SK-N-MC (cell line): ENCODE measurements at places on chromosomes 6 and 20.

GRCh38 chr20:59183751-59184150 is 20.1 kb downstream of the ZNF831 start:
- DNase-seq: no peak

- DNase-seq: no peak
Observed at GRCh38 chr6:466564-466963, 75.0 kb downstream of the IRF4 start.

DNA sequence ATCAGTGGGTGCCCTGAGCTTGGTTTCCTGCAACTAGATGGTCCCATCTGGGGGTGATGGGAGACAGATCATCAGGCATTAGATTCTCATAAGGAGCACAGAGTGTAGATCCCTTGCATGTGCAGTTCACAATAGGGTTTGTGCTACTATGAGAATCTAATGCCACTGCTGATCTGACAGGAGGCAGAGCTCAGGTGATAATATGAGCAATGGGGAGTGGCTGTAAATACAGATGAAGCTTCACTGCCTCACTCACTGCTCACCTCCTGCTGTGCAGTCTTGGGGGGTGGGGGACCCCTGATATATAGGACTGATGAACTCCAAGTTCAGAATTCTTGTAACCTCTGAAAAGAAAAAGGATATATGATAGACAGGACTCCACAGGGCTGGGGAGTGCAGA is 108.0 kb downstream of the RIN2 start:
- no peak for DNase-seq

DNA sequence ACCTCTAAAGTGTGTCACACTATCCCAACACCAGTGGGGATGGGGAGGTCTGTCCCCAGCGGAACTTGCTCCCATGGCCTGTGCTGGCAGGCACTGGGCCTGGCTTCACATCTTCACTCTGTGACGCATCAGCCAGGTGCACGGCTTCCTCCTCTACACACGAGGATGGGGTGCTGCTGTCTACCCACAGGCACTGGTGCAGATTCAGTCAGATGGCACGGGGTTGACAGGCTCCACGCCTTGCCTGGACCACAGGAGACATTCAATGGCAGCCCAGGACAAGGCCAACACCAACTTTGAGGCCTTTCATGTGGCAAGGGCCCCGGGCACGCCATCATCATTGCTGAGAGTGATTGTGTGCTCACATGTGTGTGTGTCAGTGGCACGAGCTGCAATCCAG is 92.4 kb downstream of the TMEM242 start:
- no peak for DNase-seq

GRCh38 chr6:38634518-38634917 is 5.2 kb downstream of the BTBD9 start:
- no peak for DNase-seq

DNA sequence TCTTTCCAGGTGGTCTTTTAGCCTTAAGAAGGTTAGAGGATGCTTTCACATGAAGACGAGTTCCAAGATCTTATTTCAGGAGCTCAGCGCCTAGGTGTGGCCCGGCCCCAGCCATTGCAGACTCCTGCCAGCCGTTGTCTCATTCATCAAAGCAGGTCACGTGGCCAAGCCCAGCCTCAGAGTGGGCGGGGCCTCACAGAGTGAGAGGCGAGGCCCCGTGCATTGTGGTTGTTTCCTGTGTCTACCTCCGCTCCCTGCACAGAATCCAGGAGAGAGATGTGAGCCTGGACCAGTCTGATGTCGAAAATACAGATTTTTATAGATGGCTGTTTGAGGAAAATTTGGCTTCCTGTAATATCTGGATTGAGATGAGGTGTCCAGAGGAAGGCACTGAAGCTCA is 49.2 kb upstream of the CST5 start:
- no peak for DNase-seq

- DNase-seq: no peak
Observed at GRCh38 chr20:9744551-9744950, 94.3 kb downstream of the PAK5 start.

DNA sequence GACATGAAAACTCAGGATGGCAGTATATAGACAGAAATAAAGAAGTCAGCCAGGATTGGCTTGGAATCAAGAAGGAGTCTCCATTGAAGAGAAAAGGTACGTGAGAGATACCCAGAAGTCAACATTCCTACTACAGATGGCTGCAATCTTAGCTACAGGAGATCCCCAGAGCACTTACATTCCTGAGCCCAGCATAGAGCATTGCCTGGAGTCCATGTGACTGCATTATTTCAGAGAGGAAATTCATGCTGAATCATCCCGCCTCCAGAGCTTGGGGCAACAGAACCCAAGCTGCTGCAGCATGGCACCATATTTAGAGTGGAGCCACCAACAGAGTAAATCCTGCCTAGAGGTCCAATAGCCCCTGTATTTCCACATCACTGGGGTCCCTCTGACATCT is 125.0 kb upstream of the GRIK2 start:
- DNase-seq: no peak

GRCh38 chr6:44373787-44374186 is 13.7 kb upstream of the CDC5L start:
- no peak for DNase-seq

DNA sequence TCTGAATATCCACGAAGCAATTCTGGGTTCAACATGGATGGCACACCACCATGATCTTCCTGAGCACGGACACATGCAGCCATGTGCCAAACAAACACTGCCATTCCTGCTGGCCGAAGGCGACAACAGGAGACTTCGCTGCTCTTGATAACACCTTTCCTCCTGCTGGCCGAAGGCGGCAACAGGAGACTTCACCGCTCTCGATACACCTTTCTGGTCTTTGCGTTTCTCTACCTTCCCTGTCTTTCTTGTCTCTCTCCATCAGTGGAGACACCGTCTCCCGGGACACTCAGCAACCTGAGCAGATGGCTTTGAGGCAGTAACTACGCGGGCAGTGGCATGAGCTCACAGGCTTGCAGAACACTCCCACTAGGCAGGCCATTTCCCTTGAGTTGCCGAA is 54.9 kb upstream of the MPC1 start:
- DNase-seq: no peak

- DNase-seq: no peak
Observed at GRCh38 chr20:45247865-45248264, 6.5 kb downstream of the SLPI start.

DNA sequence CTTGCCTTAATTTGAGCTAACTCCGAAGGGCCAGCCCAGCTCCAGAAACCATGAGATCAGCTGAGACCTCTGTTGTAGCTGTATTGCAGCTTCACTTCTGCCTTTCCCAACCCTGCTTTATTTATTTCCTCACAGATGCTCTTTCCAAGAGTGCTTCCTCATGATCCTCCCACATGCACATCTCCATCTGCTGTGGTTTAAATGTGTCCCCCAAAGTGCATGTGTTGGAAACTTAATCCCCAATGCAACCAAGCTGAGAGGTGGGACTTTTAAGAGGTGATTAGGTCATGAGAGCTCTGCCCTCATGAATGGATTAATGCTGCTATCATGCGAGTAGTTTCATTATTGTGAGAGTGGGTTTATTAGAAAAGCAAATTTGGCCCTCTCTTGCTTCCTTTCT is 164.4 kb upstream of the TAB2 start:
- DNase-seq: no peak

DNA sequence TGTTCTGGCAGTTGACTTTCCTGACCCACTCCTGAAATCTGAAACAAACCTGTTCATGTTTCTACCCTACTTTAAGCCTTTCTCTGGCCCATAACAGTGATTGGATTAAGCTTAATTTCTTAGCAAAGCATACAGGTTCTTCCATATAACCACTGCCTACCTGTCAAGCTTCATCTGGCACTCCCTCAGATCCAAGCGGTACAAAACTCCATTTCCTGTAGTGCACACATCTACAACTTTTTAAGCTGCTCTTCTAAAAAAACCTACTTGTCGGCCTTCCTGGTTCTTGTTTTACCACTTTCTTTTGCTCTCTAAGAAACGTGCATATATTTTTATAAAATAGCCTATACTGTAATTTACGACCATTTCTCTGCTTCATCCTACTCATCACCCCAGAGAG is 916 bp upstream of the PPP1R11 start:
- DNase-seq: no peak

DNA sequence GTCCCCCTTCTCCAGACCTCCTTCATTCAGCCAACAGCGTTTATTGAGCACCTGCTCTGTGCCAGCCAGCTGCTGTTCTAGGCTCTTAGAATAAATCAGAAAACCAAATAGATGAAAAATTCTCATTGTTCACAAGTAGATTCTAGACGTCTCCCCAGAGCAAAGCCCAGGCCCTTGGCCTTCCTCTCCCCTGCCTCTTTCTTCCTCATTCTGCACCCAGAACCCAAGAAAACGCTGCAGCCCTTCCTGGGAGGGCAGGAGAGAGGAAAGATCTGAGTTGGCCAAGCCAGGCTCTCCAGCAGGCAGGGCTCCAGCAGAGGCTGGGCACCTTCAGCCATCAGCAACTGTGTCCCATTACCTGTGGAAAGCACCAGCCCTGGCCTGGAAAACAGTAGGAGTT is 12.0 kb upstream of the BPI start:
- DNase-seq: no peak

- no peak for DNase-seq
Observed at GRCh38 chr20:3803854-3804253, 7.7 kb downstream of the CDC25B start.

- no peak for DNase-seq
Observed at GRCh38 chr20:18647777-18648176, 59.9 kb downstream of the DTD1 start.

GRCh38 chr6:117267766-117268534 is 2.6 kb downstream of the VGLL2 start:
- no peak for DNase-seq

DNA sequence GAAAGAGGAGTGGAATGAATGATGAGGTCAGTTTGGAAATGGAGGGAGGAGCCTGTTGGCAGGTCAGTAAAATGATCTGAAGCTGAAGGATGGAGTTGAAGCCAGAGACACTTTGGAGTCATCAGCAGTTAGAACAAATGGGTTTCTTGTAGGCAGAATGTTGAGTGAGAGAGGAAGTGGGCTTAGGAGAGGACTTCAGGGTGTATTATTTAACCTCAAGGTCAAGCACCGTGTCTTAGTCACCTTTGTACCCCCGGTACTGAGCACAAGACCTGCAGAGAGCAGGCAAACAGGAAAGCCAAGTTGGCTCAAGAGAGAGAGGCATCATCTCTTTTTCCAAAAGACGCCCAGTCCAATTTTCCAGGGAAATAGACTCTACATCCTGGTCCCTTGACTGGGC is 23.3 kb downstream of the C20orf173 start:
- no peak for DNase-seq

- DNase-seq: no peak
Observed at GRCh38 chr6:13681305-13682061, 30.2 kb downstream of the RANBP9 start.

- DNase-seq: peak; percentile 88
Observed at GRCh38 chr6:100593522-100593921, 128.8 kb upstream of the SIM1 start.

GRCh38 chr6:115001731-115002350 is 659.0 kb upstream of the HS3ST5 start:
- DNase-seq: no peak

GRCh38 chr6:148104131-148104530 is 238.5 kb upstream of the SASH1 start:
- DNase-seq: no peak

DNA sequence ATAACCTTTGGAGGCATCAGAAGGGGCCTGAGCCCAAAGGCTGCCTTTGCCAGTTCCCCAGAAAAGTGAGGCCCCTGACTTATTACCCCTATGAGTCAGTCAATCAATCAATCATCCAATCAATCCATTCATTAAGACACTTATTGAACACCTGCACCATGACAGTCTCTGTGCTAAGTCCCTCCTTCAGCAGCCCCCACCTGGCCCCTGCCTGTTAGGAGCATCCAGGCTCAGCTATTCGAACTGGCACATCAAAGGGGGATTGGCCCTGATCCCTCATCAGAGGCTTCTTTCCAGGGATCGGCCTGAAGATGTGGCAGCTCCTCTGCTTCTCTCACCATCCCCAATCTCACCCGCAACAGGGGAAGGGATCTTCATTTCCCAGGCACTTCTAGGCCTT is 27.7 kb upstream of the VEGFA start:
- DNase-seq: no peak

DNA sequence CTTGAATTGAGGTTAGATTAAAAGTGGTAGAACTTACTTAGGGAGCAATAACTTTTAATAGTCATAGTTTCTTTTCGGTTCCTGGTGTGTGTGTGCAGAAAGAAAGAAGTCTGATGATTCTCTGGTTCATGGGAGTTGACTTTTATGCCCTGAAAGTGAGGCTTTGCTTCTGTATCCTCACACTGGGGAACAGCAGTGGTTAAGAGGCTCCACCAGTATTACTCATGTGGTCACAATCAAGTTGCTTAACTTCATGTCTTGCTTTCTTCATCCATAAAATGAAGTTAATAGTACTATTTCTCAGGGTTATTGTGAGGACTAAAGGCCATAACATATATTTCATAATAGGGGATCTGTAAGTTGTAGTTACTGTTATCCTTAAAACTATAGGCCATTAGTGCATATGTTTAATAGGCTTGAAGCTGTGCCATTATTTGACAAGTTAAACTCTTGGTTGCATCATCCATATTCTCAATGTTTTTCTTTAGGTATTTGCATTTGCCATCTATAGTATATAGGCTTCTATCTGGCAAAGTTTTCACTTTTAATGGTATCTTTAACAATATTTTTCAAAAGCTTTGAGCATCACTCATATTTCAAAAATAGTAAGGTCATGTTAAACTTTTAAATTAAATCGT is 262.4 kb downstream of the PLCB1 start:
- DNase-seq: no peak

- DNase-seq: no peak
Observed at GRCh38 chr20:57122536-57123489, 143.6 kb downstream of the BMP7 start.

DNA sequence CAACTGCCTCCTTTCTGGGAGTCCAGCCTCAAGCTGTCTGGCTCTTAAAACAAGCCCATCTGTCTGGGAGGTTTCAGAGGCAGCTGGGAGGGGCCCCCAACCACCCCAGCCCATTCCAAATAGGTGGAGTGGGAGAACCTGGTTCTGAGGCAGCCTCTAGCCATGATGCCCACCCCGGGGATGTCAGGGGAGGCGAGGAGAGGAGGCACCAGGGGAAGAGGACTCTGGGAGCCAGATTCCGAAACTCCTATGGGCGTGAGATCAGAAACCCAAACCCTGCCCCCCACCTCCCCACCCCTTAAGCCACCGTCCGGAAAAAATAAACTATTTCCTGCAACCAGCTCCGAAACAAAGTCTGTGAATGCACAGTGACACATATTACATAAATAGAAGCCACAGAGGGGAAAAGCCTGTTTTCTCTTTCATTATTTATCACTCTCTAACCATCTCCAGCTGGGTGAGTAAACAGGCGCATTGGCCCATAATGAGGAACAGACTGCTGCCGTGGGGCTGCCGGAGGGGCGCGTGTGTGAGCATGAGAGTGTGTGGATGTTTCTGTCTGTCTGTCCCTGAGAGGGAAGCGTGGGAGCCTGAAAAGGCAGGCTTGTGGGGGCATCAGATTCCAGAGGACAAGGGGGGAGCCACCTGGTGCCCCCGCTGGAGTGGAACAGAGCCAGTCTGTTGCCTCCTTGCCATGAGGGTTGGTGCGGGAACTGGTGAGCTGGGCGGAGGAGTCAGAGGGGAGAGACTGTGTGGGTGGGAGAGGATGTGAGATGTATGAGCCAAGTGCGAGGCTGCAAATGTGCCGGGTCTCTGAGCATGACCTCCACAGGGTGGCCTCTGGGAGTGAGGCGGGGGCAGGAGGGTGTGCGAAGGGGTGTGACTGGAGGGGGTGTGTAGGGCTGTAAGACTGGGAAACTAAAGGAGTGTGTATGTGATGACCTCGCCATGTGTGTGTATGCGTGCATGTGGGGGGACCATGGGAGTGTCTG is 14.3 kb upstream of the FOXP4 start:
- DNase-seq: peak; percentile 76
